ENCODE measurements at places on chromosomes 13 and 19. TPM values are rescaled to one million over a fixed set of nuclear protein-coding genes. Genes with fewer than 3 reads are reported as not detected.
A peak's percentile ranks its signal among the peaks of the same experiment; 100 is the strongest.

DNA sequence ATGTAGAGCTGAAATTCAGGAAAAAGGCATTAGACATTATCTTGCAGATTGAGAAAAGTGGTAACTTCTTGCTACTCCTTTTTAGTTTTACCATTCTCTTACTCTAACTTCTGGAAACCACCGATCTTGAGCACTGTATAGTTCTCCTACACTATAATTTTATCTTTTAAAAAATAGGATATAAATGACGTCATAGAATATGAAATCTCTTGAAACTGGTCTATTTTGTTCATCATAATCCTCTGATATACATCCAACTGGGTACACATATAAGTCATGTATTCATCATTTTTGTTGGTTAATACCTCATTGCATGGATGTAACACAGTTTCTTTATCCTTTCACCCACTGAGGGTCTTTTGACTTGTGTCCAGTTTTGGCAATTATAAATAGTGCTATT, 629.9 kb upstream of the PRR20A start:
- H3K4me3 ChIP-seq = no peak overlapping the region
- H3K27me3 ChIP-seq = no peaks in the 10 kb centered on the region
- H3K27ac ChIP-seq = no peak overlapping the region
- H3K36me3 ChIP-seq = no peaks in the 10 kb centered on the region

DNA sequence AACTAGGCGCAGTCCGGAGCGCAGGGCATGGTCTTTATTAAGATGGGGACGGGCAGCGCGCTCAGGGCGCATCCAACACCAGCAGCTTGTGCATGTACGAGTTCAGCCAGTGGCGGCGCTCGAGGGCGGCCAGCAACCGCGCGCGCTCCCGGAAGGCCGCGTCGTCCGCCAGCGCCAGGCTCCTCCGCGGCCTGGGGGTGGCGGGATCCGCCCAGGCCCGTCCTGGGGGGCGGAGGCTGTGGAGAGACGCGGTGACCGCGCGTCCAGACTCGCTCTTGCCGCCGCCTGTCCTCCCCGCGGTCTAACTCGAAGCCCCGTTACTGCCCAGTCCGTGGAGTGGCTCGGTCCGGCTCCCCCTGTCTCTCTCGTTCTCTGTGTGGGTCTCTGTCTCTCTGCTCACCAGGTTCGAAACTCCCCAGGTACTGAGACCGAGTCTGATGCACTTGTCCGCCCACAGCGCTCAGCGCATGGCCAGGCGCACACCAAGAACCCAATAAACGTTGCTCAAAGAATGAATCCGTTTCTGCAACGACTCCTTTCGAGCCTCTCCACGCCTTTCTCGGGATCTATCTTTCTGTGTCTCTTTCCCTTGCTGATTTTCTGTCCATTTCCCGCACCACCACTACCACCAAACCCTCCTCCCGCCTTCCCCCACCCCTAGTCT, 702 bp downstream of the PTH2 start:
- no peaks in the 10 kb centered on the region for H3K27me3 ChIP-seq
- H3K4me3 ChIP-seq = peak overlapping the region; percentile 27
- H3K4me1 ChIP-seq = peaks cover 30% of the 10 kb centered on the region
- no peak overlapping the region for H3K27ac ChIP-seq
- H3K36me3 ChIP-seq = no peaks in the 10 kb centered on the region
- DNase-seq = no peak

DNA sequence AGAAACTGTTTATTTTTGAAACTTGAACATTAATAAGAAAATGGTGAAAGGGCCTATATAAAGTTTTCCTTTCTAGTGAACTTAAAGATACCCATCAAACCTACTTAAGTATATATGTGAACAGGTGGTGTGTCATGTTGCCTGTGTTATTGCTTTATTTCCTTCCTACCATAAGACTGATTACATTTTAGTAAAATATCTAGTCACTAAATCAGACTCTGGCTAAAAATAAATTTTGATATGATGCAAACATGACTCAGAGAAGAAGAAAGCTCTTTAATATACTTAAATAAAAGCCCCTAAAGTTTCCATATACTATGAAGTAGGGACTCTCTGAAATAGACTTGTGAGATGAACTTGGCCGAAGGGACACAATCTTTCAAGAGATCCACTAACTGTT, 35.1 kb upstream of the FBXL3 start:
- no peak for DNase-seq
- H3K4me1 ChIP-seq = no peaks in the 10 kb centered on the region
- peaks cover 87% of the 10 kb centered on the region for H3K36me3 ChIP-seq

- DNase-seq = no peak
- H3K36me3 ChIP-seq = no peaks in the 10 kb centered on the region
- no peaks in the 10 kb centered on the region for H3K27me3 ChIP-seq
- no peak overlapping the region for H3K4me3 ChIP-seq
- H3K27ac ChIP-seq = no peak overlapping the region
Measured at GRCh38 chr13:74229242-74229641, 95.0 kb upstream of the KLF12 start.

GRCh38 chr19:3163230-3163886, 15.2 kb upstream of the S1PR4 start:
- DNase-seq = no peak
- no peak overlapping the region for H3K4me3 ChIP-seq
- no peaks in the 10 kb centered on the region for H3K27me3 ChIP-seq
- peaks cover 6% of the 10 kb centered on the region for H3K4me1 ChIP-seq
- H3K36me3 ChIP-seq = no peaks in the 10 kb centered on the region

DNA sequence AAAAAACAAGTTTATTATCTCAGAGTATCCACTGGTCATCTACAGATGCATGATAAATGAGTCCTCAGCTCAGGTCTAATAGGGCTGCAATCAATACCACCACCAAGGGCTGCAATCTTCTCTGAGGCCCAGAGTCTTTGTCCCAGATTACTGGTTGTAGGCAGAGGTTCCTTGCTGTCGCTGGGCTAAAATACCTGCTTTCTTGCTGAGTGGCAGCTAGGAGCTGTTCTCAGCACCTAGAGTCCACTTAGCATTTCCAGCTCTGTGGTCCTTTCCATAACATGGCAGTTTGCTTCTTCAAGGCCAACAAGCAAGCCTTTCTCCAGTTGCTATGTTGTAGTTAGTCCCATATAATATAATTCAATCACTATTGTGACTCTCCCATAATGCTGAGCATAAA, 351.3 kb downstream of the SLITRK1 start:
- no peak for DNase-seq
- H3K27ac ChIP-seq = no peak overlapping the region
- H3K4me1 ChIP-seq = no peaks in the 10 kb centered on the region
- H3K36me3 ChIP-seq = no peaks in the 10 kb centered on the region

DNA sequence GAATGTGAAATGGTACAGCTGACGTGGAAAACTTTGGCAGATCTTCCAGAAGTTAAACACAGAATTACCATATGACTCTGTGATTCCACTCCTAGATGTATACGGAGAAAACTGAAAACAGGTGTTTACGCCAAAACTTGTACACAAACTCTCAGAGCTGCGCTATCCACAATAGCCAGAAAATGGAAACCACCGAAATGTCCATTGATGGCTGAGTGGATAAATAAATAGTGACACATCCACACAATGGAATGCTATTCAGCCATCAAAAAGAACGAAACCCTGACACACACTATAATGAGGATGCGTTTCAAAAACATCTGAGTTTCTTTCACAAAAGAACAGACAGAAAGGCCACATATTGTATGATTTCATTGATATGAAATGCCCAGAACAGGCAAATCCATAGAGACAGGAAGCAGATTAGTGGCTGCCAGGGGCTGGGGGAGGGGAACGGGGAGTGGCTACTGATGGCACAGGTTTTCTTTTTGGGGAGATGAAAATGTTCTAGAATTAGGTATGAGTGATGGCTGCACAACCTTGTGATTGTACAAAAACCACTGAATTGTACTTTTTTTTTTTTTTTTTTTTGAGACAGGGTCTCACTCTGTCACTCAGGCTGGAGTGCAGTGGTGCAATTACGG, 33.0 kb downstream of the IL12RB1 start:
- no peak for DNase-seq
- no peaks in the 10 kb centered on the region for H3K36me3 ChIP-seq
- H3K27ac ChIP-seq = no peak overlapping the region

DNA sequence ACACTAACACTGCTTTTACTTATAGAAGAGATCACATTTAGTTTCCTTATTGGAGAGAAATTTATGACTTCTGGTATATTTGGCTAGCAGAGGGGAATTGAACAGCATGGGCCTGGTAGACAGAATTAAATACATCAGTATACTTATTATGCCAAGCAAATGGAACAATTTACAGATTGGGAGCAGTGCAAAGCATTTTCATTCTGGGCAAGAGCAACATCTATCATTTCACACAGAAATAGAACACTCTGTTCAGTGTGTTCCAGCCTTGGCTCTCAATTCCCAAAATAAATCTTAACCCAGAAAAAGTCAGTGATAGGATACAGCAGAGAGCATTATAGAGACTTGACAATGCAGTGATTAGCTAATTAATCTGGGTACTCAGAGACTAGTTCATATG, 604.0 kb upstream of the SLITRK6 start:
- no peak overlapping the region for H3K4me3 ChIP-seq
- DNase-seq = no peak
- H3K27me3 ChIP-seq = no peaks in the 10 kb centered on the region
- no peaks in the 10 kb centered on the region for H3K36me3 ChIP-seq

DNA sequence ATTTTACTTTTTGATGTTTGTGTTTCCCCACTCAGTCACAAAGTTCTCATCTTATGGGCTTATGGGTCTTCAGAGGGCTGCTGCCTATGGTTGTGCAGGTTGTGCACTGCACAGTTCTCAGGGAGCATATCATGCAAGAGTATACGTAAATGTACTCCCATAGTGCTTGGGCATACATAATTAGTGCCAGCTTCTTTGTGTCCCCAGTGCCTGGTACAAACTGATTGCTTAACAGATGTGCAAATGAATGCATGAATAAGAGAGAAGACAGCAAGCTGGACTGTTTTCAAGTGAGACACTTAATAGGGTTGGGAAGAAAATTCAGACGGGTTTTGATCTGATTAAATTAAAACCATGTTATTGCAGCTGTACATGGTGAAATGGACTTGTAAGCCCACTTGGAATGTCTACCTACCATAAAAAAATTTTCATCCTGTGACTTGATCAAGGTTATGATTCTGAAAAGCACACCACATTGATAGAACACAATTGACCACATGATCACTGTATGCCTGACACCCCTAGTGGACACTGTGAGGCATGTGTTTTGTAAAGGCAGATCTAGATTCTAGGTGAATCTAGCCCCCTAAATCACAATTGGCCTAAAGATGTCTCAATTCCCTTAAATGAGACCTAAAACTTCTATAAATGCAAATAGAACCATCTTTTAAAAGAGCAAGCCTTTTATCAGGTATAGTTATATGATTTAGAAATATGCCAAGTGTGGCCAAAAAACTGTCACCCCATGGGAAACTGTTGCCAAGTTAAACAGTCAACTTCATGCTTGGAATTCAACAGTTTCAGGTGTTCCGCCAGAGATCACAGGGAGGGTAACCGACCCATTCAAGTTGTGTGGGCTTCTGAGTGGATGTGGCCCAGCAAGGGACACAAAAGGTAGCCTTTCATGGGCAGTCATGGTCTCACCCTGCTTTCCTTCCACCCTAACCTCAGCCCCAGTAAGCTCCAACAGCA, 27.9 kb downstream of the FAM124A start:
- peak; percentile 3 for DNase-seq
- no peak overlapping the region for H3K4me3 ChIP-seq
- peak overlapping the region; percentile 1 for H3K27ac ChIP-seq
- H3K27me3 ChIP-seq = no peaks in the 10 kb centered on the region

DNA sequence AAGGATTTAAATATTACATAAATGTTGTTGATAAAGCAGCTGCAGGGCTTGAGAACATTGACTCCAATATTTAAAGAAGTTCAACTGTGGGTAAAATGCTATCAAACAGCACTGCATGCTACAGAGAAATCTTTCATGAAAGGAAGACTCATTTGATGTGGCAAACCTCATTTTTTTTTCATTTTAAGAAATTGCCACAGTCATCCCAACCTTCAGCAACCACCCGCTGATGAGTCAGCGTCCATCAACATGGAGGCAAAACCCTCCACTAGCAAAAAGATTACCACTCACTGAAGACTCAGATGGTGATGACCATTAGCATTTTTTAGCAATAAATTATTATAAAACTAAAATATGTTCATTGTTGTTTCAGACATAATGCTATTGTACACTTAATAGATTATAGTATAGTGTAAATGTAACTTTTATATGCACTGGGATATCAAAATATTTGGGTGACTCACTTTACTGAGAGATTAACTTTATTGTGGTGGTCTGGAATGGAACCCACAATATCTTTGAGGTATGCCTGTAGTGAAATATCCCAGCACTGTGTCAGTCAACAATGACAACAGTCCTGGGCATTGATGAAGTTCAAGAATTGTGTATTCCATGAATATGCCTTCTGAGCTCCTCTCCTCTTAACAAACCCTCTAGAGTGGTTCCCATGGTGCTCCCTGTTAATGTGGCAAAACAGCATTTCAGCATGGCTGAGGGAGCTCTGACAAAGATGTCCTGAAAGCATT, 52.4 kb upstream of the SOX21 start:
- no peak for DNase-seq
- H3K4me3 ChIP-seq = no peak overlapping the region
- peaks cover 5% of the 10 kb centered on the region for H3K27me3 ChIP-seq
- no peaks in the 10 kb centered on the region for H3K36me3 ChIP-seq
- no peak overlapping the region for H3K27ac ChIP-seq

DNA sequence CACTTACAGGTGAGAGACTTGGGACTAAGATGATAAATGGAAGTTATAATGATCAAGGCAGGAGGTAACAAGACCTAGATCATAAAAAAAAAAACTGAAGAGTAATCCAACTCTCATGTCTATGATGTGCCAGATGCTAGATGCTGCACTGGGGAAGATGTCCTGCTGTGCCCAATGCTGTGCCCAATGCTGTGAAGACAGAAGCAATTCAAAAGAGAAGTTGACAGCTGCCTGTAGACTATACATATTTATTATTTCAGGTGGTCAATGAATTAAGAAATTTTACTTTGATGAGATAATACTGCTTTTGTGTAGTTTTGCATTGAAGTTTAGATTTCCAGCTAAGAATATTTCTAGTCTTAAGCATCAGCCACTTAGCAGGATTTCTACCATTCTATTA, 21.5 kb downstream of the VWA8 start:
- H3K36me3 ChIP-seq = no peaks in the 10 kb centered on the region
- H3K4me3 ChIP-seq = no peak overlapping the region
- DNase-seq = no peak
- no peaks in the 10 kb centered on the region for H3K27me3 ChIP-seq

Gene ZNF615
- 13.4 TPM for total RNA-seq

Gene APLP1
- 6.8 TPM for total RNA-seq

Gene TPTE2
- total RNA-seq = not detected

Gene ZNF540
- total RNA-seq = 5.4 TPM

All from esophagus muscularis mucosa (tissue), 4 donors.